NCI-H1436 (cell line): ENCODE measurements at places on chromosomes 2 and 18.

GRCh38 chr2:109422758-109423500 lies 190.8 kb downstream of the SEPTIN10 start:
- DNase-seq: no peak

DNA sequence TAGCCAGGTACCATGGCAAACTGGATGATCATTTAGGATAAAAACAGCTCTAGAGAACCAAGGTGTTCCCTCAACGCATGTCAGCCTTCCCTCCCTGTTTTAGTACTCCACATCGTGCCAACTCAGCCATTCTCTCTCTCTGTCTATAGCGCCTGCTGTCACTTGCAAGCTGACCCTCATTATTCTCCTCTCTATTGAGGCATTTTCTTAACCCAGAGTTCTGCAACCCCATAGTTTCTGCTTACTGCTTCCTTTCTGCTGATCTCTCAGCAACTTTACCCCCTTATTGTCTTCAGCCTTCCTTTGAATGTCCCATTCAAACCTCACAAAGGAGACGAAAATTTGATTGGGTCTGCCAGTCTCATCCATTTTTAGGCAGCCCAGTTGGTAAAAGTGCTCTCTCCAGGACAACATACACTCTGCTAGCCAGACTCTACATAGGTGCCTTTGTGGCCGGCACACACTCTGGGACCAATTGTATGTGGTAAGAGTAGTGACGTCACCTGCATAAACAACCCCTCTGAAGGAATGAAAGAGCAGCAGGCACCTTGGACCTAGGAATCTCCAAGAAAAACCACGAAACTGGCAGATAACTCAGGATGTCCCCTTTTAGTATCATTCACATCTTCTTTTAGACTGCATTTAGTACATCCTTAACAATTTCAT lies 367.2 kb upstream of the KCNH7 start:
- no peak for DNase-seq

DNA sequence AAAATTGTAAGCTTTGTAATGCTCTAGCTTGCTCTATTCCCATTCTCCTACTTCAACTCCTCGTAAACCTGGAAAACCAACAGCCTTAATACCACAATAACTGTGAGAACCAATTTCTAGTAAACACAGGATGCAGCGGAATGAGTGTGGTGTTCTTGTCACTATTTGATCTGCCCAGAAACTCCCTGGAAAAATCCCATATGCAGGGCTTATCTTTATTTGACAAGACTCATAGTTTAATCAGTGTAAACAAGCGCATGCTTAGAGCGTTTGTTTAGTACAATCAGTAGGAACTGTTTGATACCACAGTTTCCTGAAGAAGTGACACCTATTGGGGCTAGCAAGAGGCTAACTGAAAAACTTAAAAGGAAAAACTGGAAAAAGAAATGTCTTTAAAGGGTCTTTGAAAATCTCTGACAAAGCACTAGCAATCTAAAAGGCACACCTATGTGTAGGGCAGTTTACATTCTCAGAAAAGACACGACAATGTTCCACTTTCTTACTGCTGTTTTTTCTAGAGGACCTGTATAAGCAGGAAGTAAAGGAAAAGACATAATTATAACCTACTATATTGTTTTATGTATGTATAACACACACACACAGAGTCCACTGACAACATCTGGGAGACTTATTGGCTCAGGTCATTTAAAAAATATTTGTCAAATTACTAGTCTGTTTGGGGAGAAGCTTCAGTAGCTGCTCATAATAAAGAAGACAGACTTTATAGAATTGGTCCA lies 241.4 kb upstream of the KLHL14 start:
- no peak for DNase-seq

GRCh38 chr2:129376426-129377077 lies 602.9 kb upstream of the RAB6C start:
- no peak for DNase-seq

- no peak for DNase-seq
These were observed 7.3 kb downstream of the PLA2R1 start for GRCh38 chr2:160054984-160055725.

GRCh38 chr2:226578879-226579278 lies 220.7 kb downstream of the IRS1 start:
- no peak for DNase-seq

DNA sequence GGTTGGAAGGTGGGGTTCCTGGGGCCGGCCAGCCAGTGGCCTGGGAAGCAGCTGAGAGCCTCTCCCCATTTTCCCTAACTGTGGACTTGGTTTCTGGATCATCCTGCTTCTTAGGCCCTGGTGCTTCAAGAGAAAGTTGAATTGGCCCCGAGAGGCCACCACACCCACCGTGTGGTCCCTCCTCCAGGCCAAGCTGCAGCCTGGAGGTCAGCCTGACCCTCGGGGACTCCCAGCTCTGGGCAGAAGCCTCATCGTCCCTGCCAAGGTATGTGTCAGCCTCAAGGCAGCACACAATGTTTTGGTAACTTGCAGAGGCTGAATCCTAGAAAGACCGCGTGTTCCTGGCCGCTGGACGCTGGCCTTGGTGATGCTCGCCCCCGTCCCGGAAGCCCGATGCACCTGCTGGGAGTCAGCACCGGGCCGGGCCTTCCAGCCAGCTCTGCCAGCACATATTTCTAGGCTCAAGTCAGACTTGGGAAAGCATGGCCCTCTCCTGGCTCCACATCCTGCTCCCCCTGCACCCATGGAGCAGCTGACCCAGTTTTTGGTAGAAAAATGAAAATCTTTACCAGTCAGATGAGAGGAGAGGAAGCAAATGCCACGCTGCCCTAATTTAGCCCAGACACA lies 72.6 kb downstream of the ACTR2 start:
- no peak for DNase-seq

DNA sequence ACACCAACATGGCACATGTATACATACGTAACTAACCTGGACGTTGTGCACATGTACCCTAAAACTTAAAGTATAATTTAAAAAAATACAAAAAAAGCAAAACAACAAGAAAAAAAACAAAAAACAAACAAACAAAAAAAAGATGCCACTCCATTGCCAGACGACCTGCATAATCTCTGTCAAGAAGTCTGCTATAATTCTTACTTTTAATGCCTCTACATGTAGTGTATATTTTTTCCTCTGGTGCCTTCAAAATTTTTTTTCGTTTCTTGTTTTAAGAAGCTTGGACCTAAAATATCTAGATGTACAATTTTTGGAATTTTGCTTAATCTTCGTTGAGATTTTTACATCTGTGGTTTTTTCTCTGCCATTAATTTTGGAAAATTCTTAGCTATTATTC lies 235.6 kb upstream of the ZNF521 start:
- no peak for DNase-seq

DNA sequence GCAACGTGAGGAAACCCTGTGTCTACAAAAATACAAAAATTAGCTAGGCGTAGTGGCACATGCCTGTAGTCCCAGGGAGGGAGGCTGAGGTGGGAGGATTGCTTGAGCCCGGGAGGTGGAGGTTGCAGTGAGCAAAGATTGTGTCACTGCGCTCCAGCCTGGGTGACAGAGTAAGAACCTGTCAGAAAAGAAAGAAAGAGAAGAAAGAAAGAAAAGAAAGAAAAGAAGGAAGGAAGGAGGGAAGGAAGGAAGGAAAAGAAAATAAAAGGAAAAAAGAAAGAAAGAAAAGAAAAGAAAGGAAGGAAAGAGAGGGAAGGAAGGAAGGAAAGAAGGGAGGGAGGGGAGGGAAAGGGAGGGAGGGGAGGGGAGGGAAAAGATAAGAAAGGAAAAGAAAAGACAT lies 89.9 kb upstream of the HPCAL1 start:
- no peak for DNase-seq

DNA sequence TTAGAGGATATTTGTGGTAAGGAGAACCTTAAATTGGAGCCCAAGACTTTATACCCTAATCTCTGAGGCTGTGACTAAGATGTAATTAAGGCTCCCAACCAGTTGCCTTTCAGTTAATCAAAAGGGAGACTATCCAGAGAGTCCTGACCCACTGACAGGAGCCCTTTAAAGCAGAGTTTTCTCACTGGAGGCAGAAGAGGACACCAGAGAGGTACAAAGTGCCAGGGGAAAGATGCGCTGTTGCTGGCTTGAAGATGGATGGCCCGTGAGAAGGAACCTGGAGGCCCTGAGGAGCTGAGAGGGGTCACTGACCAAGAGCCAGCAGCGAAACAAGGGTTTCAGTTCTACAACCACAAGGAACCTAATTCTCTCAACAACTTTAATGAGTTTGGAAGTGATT lies 137.3 kb downstream of the TMEM131 start:
- no peak for DNase-seq

- DNase-seq: no peak
These were observed 5.0 kb downstream of the SPIRE1 start for GRCh38 chr18:12652861-12653401.

- DNase-seq: no peak
These were observed 17.0 kb upstream of the DSG3 start for GRCh38 chr18:31430554-31430953.

- no peak for DNase-seq
These were observed 471.7 kb downstream of the THSD7B start for GRCh38 chr2:137237055-137237454.

- DNase-seq: no peak
These were observed 51.7 kb downstream of the NOP58 start for GRCh38 chr2:202317080-202317857.

DNA sequence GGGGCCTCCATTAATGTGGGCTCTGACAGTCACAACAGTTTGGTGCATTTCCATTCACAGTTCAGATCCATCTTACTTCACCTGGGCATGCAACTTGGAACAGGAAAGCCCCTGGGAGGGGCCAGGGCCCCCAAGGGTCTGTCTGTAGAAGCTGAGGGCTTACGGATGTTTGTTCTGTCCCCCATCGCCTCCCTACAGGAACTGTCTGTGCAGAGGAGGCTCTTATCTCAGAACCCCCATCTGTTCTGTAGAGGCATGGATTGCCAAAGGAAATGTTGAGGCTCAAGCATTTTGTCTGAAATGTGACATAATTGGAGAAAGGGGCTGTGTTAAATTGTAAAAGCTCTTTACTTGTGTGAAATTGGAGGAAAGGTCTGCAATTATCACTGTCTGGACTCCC lies 334.3 kb downstream of the CLIP4 start:
- no peak for DNase-seq

DNA sequence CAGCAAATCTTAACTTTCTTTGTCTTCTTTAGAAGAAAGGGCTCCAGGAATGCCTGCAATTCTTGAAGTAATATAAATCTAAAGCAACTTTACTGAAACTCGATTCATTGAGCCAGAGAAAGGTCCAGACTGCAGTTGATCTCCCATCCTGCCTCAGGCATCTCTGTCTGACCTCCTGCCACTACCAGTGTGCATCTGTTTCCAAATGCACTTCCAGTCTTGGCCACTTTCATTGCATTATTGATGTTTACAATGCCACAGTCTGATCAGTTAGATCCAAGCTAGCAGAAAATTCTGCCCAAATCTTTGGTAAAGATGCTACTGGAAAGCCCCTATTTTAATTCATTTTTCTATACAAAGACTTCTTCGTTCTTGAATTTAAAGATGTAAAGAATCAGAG lies 158.0 kb downstream of the RAPGEF4 start:
- DNase-seq: no peak

- DNase-seq: no peak
These were observed 301.0 kb upstream of the KLHL29 start for GRCh38 chr2:23083966-23084365.

- no peak for DNase-seq
These were observed 216.3 kb downstream of the TMX3 start for GRCh38 chr18:68498636-68499035.

DNA sequence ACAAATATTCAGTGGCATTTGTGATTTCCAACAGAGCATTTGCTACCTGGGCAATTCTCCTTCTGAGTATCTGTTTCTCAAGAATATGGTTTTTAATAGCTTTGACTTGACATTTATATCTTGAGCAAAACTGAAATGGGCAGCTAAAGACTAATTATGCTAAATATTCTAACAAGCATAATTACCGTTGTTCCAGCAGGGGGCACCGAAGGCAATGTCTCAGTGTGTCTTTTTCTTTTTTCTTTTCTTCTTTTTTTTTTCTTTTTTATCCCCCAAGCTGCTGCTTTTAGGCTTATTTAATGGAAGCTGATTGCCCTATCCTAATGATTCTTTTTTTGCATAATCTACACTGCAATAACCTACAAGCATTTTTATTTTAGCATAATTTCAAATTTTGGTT lies 138.9 kb upstream of the NABP1 start:
- DNase-seq: peak; percentile 30

GRCh38 chr18:34794348-34794747 lies 84.2 kb downstream of the DTNA start:
- DNase-seq: no peak

DNA sequence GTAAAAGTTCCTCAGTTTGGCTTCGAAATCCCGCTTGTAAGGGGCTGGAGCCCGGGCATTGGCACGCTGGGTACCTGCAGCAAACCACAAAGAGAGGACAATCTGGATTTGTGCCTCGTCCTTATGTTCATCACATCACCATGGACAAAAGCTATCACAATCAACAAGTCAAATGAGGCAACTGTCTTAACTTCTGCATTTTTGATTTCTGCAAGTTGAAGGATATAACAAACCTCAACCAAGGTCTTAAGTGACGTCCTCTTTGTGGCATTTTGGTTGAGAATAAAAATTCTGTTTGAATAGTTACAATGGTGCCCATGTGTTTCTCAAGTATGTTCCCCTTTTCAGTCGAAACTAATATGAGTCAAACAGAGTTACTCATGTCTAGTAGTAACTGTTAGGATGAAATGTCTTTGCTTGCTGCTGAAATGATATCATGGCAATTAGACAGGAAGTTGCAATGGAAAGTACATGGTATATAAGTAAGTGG lies 70.8 kb upstream of the STK17B start:
- no peak for DNase-seq

DNA sequence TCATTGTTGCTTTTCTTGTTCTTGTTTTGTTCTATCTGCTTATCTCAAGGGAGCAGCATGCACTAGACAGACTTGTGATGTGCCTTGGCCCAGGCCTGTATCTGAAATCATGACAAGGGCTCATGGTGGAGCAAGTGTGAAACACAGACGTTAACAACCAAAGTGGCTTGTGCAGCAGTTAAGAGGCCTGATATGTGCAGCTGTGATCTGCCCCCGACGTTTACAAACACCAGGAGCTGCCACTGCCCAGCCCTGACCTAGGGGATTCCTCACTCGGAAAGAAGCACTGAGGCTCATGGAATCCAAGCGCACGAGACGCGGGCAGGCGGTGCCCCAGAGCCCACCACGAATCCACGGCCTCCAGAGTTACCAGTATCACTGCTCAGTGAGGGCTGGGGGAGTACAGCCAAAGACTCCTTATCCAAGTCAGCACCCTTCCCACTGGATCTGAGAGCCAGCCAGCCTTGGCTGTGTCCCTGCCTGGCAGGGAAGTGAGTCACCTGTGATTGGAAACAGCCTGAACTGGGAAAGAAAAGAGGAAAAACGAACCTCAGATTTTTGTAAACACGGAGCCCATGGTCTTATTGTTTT lies 62.3 kb upstream of the SNTG2 start:
- no peak for DNase-seq

GRCh38 chr2:47091118-47091517 lies 64.0 kb downstream of the STPG4 start:
- DNase-seq: no peak
